ENCODE measurements at places on chromosomes 5 and 9. TPM values are rescaled to one million over a fixed set of nuclear protein-coding genes. Genes with fewer than 3 reads are reported as not detected.

CARD9 gene
- polyA plus RNA-seq, result 1.7 TPM

IL31RA gene
- 0.24 TPM for polyA plus RNA-seq

KLF4 gene
- 5.3 TPM for polyA plus RNA-seq

DOK3 gene
- polyA plus RNA-seq, result 2.2 TPM

GZMA gene
- polyA plus RNA-seq, result not detected

SLC6A3 gene
- polyA plus RNA-seq, result not detected

Data from SK-N-SH (cell line).